PC-3 (cell line): ENCODE measurements at places on chromosomes 5 and 9. TPM values are rescaled to one million over a fixed set of nuclear protein-coding genes. Genes with fewer than 3 reads are reported as not detected.

Gene OSMR
- total RNA-seq, result 13.7 and 20.3 TPM in 2 replicates

Gene UBE2QL1
- 7.4 and 8.8 TPM in 2 replicates for total RNA-seq

Gene PTPRD
- total RNA-seq, result 0.63 TPM in 1 of 2 replicates, not detected in the other

Gene RNF183
- total RNA-seq, result not detected in 2 replicates

Gene PHYHD1
- 1.6 TPM in 1 of 2 replicates, not detected in the other for total RNA-seq

Gene ACTBL2
- total RNA-seq, result 0.11 and 0.12 TPM in 2 replicates

Gene LRRTM2
- total RNA-seq, result not detected in 2 replicates

Gene GAS1
- not detected in 2 replicates for total RNA-seq

Gene ZNF454
- not detected in 2 replicates for total RNA-seq

Gene STPG3
- not detected in 2 replicates for total RNA-seq

Gene PDE6A
- not detected in 2 replicates for total RNA-seq

Gene CDC25C
- total RNA-seq, result 13.8 and 14.7 TPM in 2 replicates

Gene PCDHGB3
- 1.2 and 1.3 TPM in 2 replicates for total RNA-seq
